ENCODE measurements at places on chromosomes 2 and 18.
A peak's percentile ranks its signal among the peaks of the same experiment; 100 is the strongest.

GRCh38 chr2:11072550-11072949 lies 82.7 kb upstream of the SLC66A3 start:
- DNase-seq, result no peak

DNA sequence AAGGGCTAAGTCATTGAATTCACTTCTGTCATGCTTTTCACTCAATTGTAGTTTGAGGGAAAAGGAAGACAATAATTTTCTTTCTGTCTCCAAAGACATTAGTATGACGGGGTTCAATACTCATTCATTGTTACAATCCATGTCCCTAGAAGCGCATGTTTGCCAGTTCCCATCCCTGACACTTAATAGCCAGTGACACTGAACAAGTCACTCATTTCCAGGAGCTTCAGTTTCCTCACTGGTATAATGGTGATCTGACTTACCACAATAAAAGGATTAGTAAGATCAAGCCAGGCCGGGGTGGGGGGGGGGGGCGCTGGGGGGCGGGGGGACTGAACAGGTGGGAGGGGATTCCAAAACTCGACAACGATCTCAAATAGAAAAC lies 144.8 kb upstream of the MAP3K20 start:
- no peak for DNase-seq

DNA sequence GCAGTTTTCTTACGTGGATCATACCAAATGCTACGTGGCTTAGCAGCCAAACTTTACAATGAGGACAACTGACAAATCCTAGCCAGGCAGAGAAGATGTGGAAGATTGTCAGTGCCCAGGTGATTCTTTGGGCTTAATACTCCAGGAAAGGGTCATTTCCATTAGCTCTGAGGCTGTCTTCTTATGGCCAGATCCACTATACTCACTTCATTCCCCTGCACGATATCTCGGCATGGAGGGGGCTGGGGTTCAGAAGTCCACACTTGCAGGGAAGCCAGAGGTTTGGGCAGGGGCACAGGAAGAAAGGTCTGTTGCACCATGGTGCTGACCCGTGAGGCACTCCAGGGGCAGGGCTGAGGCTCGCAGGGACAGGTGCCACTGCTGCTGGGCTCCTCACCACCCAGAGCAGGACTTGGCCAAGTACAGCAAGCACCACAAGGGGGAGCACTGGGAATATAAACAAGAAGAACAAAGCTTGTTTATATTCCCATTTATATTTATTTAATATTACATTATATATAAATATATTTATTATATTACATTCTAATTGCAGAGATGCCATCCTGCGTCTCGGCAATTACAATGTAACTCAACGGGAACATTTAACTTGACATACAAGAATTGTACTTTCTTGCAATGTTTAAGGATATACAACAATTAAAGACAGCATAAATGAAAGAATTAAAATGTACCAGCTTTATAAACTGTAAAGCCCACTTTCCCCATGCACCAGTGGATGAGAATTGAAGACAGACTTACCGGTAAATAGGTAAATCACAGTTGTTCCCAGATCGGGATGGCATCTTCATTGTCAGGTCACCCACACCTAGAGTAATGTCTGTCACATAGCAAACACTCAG lies 27.2 kb downstream of the CLUL1 start:
- peak; percentile 81 for DNase-seq

GRCh38 chr2:230968921-230969658 lies 26.8 kb upstream of the SPATA3 start:
- DNase-seq, result no peak

GRCh38 chr2:236665101-236665500 lies 95.5 kb downstream of the ACKR3 start:
- DNase-seq, result no peak

- DNase-seq, result no peak
These were observed 107.4 kb upstream of the CREB1 start for GRCh38 chr2:207422380-207422779.

DNA sequence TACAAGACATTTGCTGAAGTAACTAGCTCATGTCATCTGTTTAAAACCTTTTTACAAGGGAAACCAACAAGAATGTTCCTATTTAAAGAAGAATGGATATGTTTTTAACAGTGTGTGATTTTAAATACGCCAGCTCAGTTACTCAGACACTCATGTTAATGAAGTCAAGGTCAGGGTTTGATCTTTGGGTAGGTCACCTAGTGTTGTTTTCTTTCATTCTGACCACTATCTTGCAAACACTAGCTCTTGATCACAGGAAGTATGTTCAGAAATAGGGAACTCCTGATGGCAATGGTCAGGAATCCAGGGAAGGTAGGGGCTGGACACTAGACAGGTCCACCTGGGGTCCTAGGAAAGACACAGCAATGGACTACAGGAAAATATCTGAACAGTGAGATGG lies 116.7 kb downstream of the CPS1 start:
- DNase-seq, result no peak

DNA sequence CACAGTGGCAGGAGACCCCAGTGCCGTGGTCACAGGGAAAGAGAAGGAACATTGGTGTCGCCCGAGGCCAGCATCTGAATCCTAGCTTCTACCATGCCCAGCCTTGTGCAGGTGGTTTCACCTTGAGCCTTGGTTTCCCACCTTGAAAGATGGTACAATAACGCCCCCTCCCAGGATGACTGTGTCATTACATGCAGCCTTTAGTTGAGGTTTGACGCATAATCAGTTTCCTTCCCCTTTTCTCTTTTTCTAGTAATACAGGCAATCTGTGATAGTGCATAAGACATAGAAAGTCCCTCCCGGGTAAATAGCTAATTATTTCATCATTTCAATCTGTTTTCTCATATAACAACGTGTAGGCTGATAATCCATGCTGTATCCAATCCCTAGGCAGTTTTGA lies 29.8 kb upstream of the ZNF407 start:
- DNase-seq, result no peak

DNA sequence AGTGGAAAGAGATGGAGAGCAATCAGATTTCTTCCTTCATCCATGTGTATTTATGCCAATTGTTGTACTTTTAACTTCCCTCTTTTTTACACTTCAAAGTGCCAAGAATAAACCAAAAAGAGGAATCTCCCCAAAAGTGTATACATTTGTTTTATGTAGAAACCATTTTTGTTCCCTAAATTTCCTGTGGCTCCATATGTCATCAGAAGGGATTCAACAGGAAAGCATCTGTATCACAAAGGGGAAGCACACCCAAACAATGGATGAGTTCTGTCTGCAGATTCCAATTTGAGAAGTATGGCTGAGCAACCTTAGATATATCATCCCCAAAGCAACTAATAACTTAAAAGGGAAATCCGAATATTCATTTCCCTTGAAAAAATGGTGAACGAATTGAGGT lies 275.0 kb downstream of the MREG start:
- DNase-seq, result no peak

DNA sequence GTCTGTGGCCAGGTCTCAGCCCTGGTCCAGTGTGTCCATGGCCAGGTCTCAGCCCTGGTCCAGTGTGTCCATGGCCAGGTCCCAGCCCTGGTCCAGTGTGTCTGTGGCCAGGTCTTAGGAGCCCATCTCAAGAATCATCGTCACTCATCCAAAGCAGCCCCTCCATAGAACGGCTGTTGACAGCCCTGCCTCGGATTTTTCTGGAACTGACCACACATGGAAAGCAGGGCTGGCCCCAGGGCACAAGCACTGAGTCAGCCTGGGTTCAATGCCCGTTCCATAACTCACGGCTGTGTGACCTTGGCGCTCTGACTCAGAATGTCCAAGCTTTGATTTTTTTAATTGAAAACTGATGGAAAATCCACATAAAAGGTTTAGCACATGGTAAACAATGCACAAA lies 59.9 kb upstream of the SNTG2 start:
- no peak for DNase-seq

GRCh38 chr2:54496920-54497319 lies 40.8 kb downstream of the SPTBN1 start:
- DNase-seq, result no peak

DNA sequence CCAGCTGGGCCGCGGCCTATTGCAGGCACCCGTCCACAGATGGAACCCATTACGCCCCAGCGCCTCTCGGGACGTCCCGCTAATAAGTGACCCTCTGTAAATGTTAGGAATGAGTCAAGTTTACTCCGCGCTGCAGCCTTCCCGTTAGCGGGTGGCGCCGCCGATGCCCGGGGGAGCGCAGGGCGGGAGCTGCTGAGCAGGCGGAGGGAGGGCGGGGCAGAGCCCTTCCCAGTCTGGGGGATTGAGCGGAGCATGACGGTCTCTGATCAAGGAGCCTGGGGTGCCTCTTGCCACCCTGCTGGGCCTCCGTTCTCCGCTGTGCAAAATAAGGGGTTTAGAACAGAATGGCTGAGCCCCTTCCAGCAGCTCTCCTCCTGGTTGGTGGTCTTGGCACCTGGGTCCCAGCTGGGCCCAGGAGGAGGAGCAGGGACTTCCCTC lies 10.5 kb downstream of the CROCC2 start:
- DNase-seq, result no peak

- DNase-seq, result no peak
These were observed 54.4 kb downstream of the XRCC5 start for GRCh38 chr2:216163518-216163917.

DNA sequence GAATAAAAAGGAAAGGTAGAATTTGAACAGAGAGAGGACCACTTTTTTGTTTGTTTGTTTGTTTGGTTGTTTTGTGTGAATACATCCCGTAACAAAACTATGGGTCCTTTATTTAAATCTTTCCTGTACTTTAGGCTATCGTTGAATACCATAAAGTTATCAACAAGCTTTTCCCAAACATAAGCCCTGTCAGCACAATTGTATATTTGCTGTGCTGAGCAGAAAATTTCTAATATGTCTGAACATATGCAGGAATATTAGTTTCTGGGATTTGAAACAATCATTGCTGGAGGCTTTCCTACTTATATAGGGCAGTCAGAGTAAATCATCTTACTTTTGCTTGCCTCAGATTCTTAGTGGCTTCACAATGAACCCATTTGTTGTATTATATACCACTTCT lies 536.4 kb downstream of the CNTNAP5 start:
- DNase-seq, result no peak

GRCh38 chr2:79122676-79123075 lies 2.4 kb downstream of the REG1A start:
- DNase-seq, result no peak

DNA sequence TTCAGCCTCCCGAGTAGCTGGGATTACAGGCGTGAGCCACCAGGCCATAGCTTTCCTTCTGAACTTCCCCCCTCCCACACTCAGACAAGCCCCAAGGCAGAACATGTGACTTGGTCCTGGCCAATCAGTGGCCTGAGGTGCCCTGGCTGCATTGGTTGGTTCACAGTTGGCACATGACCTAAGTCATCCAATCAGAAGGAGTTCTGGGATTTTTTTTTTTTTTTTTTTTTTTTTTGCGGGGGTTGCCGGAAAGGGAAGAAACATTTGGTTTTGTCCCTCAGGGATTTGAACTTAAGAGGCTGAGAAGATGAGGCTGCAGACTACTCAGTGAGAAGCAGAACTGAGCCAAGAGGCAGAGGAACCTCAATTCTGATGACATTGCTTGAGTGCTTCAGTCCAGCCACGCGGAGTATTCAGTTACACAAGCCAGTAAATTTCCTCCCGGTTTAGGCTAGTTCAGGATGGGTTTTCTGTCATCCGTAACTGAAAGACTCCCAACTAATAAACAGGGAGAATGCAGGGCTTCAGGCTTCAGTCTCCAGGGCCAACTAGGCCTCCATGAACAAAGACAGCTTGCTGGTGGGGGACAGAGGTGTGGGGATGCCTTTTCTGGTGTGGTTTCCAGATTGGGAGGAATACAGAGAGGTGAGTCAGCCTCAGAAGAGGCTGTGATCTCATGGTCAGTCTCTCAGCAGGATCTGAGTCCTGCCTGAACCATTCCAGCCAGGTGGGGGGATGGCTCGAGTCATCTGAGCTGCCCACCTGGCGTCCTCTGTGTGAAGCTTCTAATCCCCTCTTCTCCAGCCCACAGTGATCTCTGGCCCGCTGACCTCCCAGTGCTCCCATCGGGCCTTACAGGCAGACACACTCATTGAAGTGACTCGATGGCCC lies 9.2 kb downstream of the PTMA start:
- DNase-seq, result peak; percentile 69

DNA sequence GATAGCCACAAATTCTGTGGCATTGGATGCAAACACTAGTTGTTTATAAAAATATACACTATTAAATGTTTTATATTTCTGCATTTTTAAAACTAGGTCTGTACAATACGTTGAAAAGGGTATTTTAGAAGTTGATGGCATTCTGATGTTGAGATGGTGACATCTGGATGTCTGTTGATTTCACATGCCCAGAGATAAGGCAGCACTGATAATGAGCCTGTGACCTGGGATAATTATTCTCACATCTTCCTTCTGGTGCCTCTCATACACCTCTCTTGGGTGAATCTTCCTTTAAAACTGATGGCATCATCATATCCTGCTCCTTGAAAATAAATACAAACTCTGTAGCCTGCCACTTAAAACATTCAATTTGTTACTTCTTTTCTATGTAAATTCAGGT lies 208.6 kb downstream of the NYAP2 start:
- DNase-seq, result no peak

- no peak for DNase-seq
These were observed 64.6 kb upstream of the FN1 start for GRCh38 chr2:215500466-215500865.

GRCh38 chr2:206863716-206864115 lies 75.6 kb upstream of the CPO start:
- DNase-seq, result peak; percentile 46

DNA sequence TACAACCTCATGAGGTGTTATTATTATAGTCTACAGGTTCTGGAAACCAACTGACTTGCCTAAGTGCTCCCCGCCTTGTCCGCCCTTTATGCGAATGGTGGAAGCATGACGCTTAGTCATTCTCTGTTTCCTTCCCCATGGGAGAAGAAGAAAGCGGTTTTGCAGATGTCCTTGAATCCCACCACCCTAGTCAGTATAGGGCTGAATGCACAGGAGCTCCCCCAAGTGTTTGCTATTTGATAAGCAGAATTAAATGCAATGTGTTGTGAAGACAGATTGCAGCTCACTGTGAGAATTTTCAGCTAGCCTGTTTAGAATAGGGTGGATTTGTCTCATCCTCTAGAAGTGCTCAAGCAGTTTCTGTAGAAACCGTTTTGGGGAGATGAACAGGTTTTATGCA lies 652.0 kb downstream of the DCC start:
- DNase-seq, result peak; percentile 40

DNA sequence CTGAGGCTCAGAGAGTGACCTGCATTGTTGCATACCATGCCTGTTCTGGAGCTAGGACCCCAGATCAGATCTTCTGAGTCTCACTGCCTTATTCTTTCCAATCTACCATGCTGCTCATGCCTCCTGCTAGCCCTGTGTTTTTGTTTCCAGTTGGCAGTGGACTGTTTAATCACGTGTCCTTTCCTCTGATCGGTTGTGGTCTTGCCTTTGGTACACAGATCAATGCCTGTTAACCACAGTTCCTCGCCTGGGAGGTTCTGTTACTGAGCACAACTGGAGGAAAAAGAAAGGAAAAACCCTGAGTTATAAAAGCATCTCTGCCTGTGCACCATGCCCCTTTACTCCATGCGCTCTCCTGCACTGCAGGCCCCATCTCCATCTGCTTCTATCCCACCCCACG lies 329.1 kb downstream of the SETBP1 start:
- no peak for DNase-seq

- DNase-seq, result no peak
These were observed 1.9 kb downstream of the CAD start for GRCh38 chr2:27219091-27219490.

- no peak for DNase-seq
These were observed 26.6 kb downstream of the POLE4 start for GRCh38 chr2:74984947-74985637.

Measured in WERI-Rb-1 (cell line).